ENCODE measurements at places on chromosomes 5 and 9. TPM values are rescaled to one million over a fixed set of nuclear protein-coding genes. Genes with fewer than 3 reads are reported as not detected.
A peak's percentile ranks its signal among the peaks of the same experiment; 100 is the strongest.

Gene TTC16
- 2.0 TPM for total RNA-seq

Gene PPP1R26
- total RNA-seq = 18.7 TPM

Gene HTR1A
- total RNA-seq = not detected

DNA sequence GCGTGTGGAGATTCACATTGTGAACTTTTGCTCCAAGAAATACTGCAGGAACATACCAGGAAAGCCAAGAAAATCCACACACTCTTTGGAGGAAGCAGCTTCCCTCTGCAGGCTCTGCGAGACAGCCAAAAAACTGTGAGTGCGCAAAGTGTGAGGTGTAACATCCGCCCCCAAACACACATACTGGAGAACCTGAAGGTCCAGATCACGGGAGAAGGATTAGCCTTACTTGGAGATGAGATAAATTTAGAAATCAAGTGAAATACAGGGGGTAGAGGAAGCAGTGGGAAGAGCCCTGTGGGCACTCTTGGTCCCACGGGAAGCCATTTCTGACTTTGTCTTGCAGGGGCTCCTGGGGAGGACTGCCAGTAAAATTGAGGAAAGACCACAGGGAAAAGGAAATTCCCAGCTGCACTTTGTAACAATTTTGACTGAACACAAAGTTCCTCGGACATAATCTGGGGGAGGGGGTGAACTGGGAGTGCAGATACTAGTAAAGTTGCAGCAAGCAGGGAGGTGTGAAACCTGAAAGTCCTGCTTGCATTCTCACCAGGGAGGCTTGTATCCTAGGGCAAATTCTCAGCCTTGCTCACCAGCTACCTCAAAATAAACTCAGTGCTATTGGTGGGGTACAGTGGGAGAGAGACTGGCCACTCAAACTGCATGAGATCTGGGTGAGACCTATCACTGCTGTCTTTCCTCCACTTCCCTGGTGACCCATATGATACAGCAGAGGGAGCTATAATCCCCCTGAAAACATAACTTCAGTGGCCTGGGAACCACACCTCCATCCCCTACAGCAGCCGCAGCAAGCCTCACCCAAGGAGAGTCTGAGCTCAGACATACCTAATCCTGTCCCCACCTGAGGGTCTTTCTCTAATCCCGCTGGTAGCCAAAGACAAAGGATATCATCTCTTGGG is 109.1 kb downstream of the ALDH1A1 start:
- H3K27ac ChIP-seq = no peak overlapping the region
- H3K4me1 ChIP-seq = no peaks in the 10 kb centered on the region
- no peak for DNase-seq
- no peak overlapping the region for H3K4me3 ChIP-seq

GRCh38 chr5:132776938-132777208 is 166 bp downstream of the SEPTIN8 start:
- no peaks in the 10 kb centered on the region for H3K27me3 ChIP-seq
- peak overlapping the region; percentile 94 for H3K4me3 ChIP-seq
- no peak for DNase-seq
- H3K4me1 ChIP-seq = peaks cover 45% of the 10 kb centered on the region

DNA sequence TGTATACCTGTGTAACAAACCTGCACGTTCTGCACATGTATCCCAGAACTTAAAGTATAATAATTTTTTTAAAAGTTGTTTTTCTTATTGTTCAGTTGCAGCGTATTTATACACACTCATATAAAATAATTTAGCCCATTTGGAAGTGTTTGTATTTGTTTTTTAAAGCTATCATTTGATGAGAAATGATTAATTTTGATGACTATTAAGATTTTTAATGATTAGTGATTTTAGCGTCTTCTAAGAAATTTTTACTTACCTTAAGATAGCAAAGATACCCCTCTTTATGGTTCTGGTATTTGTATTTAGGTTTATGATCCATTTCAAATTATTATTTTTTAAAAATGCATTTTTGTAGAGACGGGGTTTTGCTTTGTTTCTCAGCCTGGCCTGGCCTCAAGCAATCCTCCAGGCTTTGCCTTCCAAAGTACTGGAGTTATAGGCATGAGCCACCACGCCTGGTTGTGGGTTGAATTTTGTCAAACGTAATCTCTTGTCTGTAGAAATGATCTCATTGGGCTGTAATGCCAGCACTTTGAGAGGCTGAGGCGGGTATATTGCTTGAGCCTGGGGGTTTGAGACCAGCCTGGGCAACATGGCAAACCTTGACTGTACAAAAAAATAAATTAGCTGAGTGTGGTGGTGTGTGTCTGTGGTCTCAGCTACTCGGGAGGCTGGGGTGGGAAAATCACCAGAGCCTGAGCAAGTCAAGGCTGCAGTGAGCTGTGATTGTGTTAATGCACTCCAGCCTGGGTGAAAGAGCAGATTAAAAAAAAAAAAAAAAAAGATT is 26.9 kb downstream of the CSNK1G3 start:
- H3K4me3 ChIP-seq = no peak overlapping the region
- H3K27ac ChIP-seq = no peak overlapping the region
- H3K27me3 ChIP-seq = no peaks in the 10 kb centered on the region
- H3K4me1 ChIP-seq = no peaks in the 10 kb centered on the region
- DNase-seq = no peak

DNA sequence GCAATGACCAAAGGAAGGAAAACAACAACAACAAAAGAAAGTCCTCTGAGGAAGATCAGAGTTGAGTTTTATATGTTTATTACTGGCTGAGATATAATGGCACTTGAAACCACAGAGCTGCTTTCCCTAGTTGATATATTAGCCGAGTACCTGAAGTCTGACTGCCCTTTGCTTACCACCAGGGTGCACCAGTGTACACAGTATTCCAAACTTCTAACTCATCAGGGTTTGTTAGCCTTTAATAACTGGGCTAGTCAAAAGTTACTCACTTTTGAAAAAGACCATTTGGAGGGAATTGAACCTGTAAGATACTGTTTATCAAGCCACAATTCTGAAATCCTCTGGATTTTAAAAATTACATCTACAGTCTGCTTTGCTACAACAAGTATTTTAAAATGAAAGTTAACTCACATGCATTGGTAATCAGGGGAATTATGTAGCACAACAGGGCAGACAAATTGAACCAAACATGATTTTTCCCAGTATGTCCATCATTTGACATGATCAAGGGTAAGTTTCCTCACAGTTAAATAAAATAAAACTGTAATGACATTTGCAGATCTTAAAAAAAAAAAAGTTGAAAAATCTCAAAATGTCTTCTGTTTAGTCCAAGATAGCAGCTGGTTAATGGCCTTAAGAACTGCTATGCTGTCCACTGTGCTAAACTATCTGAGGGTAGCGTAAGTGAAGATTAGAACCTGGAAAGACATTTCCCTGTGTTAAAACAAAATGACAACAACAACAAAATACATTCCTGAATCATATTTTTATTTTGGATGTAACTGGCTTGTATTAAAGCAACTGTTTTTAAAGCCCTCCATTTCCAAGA is 57.3 kb upstream of the C6 start:
- no peak overlapping the region for H3K27ac ChIP-seq
- H3K36me3 ChIP-seq = no peaks in the 10 kb centered on the region
- H3K4me1 ChIP-seq = no peaks in the 10 kb centered on the region
- no peak for DNase-seq
- no peak overlapping the region for H3K4me3 ChIP-seq
- H3K27me3 ChIP-seq = no peaks in the 10 kb centered on the region

DNA sequence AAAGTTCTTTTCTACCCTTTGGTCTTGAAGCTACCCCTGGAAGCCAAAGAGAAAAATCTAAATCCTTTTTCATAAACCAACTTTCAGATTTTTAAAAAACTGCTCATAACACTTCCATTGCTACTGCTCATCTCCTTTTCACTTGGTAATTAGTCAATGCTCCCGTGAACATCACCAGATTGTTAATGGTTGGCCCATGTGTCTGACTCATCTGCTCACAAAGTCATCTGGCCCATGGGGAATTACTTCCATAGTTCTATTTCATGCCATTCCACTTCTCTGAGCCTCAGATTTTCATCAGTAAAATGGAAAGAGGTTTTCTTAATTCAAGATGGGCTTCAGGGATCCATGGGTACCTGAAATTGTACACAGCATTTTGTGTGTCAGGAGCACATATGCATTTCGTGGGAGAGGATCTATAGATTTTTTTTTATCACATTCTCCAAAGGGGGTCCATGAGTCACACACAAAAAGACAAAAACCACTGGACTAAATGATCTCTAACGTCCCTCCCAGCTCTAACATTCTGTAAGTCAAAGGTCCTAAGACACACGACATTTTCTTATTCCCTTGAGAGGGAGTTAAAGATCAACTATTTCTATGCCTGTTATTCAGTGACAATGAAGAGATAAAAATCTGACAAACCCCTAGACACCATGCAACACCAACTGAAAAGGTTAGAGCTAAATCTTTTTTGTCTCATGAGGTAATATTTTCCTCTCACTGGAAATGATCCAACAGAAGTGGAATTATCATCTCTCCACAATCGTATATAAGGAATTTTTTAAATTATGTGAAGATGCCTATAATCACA is 75.4 kb downstream of the TEX10 start:
- peaks cover 5% of the 10 kb centered on the region for H3K36me3 ChIP-seq
- H3K4me1 ChIP-seq = no peaks in the 10 kb centered on the region

GRCh38 chr9:126474786-126475485 is 138.8 kb upstream of the LMX1B start:
- DNase-seq = no peak
- peaks cover 30% of the 10 kb centered on the region for H3K4me1 ChIP-seq
- H3K36me3 ChIP-seq = peaks cover 14% of the 10 kb centered on the region
- no peaks in the 10 kb centered on the region for H3K27me3 ChIP-seq
- H3K27ac ChIP-seq = no peak overlapping the region

DNA sequence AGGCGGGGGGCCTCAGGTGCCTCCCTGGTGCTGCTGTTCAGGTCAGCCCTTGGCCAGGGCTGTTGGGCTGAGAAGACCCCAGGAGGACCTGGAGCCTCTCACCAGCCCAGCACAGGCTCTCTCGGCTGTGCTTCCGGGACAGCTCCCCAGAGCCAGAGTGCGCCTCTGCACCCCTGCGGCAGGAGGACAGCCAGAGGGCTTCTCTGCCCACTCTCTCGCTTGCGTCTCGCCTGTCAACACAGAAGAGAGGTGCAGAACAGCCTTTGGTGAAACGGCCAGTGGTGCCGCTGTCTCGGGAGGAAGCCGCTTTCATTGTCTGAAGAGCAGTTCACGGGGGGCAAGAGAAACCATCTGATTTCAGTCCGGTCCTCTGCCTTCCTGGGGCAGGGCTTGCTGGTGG is 3.8 kb upstream of the NACC2 start:
- no peak overlapping the region for H3K4me3 ChIP-seq
- H3K36me3 ChIP-seq = no peaks in the 10 kb centered on the region
- DNase-seq = no peak

- H3K4me3 ChIP-seq = no peak overlapping the region
- H3K27ac ChIP-seq = no peak overlapping the region
- H3K36me3 ChIP-seq = no peaks in the 10 kb centered on the region
- no peaks in the 10 kb centered on the region for H3K4me1 ChIP-seq
- DNase-seq = no peak
These were observed 14.2 kb upstream of the CCNB1 start for GRCh38 chr5:69152731-69153130.

DNA sequence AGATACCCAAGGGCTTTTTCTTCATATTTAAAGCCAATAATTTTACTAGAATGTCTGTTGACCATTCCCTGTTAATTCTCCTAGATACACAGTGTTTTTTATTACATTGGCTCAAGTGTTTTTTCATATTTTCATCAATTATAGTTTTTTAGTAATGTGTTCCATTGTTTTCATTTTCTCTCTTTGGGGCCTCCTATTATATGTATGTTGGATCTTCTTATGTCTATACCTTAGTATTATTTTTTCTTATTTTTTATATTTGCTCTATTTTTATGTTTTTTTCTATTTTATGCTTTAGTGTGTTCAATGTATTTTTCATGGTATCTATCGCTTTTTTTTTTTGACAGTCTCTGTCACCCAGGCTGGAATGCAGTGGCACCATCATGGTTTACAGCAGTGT is 7.5 kb downstream of the KIAA1958 start:
- H3K27ac ChIP-seq = no peak overlapping the region
- DNase-seq = no peak
- no peaks in the 10 kb centered on the region for H3K4me1 ChIP-seq
- H3K27me3 ChIP-seq = no peaks in the 10 kb centered on the region
- H3K4me3 ChIP-seq = no peak overlapping the region

DNA sequence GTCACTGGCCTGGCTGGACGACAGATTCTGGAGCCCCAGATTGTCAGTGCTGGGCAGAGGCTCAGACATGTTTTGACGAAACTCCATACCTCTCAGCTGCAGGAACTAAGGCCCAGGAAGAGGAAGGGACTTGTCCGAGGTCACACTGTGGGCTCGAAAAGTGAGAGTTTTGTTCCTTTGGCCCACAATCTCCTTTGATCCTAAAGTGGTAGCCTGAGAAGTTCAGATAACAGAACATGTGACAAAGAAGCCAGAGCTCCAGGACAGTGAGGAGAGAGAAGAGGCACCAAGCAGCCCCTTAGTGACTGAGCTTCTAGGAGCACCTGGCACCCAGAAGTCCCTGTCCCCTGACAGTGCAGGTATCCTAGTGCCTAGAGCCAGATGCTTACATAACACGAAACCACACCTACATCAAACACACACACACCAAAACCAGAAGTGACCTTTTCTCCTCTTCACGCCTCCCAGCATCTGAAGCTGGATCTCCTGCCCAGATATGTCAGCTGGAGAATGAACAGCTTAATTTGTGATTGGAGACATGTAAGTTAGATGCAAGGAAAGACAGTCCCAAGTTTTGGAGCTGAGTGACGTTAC is 88.9 kb downstream of the ADRB2 start:
- DNase-seq = no peak
- H3K36me3 ChIP-seq = no peaks in the 10 kb centered on the region
- H3K4me3 ChIP-seq = no peak overlapping the region
- no peaks in the 10 kb centered on the region for H3K27me3 ChIP-seq
- no peak overlapping the region for H3K27ac ChIP-seq
- H3K4me1 ChIP-seq = peaks cover 32% of the 10 kb centered on the region

GRCh38 chr5:133980652-133981051 is 12.2 kb upstream of the C5orf15 start:
- no peak for DNase-seq
- H3K4me3 ChIP-seq = no peak overlapping the region
- no peak overlapping the region for H3K27ac ChIP-seq
- peaks cover 37% of the 10 kb centered on the region for H3K36me3 ChIP-seq

Measured in spleen (tissue), 13 donors.